ENCODE measurements at places on chromosomes 2 and 18. TPM values are rescaled to one million over a fixed set of nuclear protein-coding genes. Genes with fewer than 3 reads are reported as not detected.

GAD1 gene
- 1.9 TPM for total RNA-seq

KRCC1 gene
- 21.6 TPM for total RNA-seq

RESP18 gene
- not detected for total RNA-seq

NT5DC4 gene
- not detected for total RNA-seq

B4GALT6 gene
- total RNA-seq, result 0.48 TPM

IL1R2 gene
- 0.53 TPM for total RNA-seq

BCL11A gene
- 0.40 TPM for total RNA-seq

FLACC1 gene
- total RNA-seq, result 2.9 TPM

PROKR1 gene
- total RNA-seq, result not detected

FHOD3 gene
- total RNA-seq, result not detected

PSTPIP2 gene
- total RNA-seq, result 12.6 TPM

NEU4 gene
- total RNA-seq, result 0.20 TPM

VWC2L gene
- not detected for total RNA-seq

Data from activated naive CD8-positive, alpha-beta T cell treated with anti-CD3 and anti-CD28 coated beads, Interleukin-2, amount 10 ng/mL, durations not matched to agents 7 days and 5 days (primary cell).